Left kidney (tissue), 8 donors: ENCODE measurements at places on chromosomes 3 and 15. TPM values are rescaled to one million over a fixed set of nuclear protein-coding genes. Genes with fewer than 3 reads are reported as not detected.

The TGFBR2 gene
- 93.2 TPM for polyA plus RNA-seq

The APOD gene
- polyA plus RNA-seq: 13.3 TPM

The DUOX1 gene
- polyA plus RNA-seq: 7.8 TPM

The ARHGEF26 gene
- 20.1 TPM for polyA plus RNA-seq

The GPR160 gene
- polyA plus RNA-seq: 26.2 TPM

The GP5 gene
- 0.40 TPM for polyA plus RNA-seq

The SAXO2 gene
- polyA plus RNA-seq: 8.0 TPM

The FOXL2NB gene
- 0.07 TPM for polyA plus RNA-seq
